NT2/D1 (cell line): ENCODE measurements at places on chromosomes 1 and 21.

DNA sequence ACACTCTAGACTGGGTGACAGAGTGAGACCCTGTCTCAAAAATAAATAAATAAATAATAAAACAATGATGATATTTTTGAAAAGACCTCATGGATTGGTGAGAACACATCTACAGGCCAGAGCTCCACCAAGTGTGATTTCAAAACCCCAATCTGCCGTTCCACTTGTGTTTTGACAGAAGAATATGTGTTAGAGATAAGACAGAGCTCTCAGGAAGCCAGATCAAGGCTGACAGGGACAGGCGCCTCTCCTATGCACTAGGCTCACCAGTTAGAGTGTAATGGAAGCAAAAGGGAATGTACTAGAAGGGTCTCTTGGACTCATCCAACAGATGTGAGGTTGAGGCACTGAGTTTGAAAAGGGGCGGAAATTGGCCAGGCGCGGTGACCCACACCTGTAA is 110.7 kb upstream of the ERRFI1 start:
- DNase-seq, result no peak

- DNase-seq, result no peak
Observed at GRCh38 chr1:18636596-18637508, 6.2 kb downstream of the PAX7 start.

GRCh38 chr1:78009836-78010235 is 5.1 kb downstream of the DNAJB4 start:
- DNase-seq, result no peak

GRCh38 chr1:71561729-71562128 is 480.9 kb upstream of the ZRANB2 start:
- DNase-seq, result no peak

GRCh38 chr1:93013145-93014065 is 52.1 kb upstream of the DIPK1A start:
- no peak for DNase-seq

DNA sequence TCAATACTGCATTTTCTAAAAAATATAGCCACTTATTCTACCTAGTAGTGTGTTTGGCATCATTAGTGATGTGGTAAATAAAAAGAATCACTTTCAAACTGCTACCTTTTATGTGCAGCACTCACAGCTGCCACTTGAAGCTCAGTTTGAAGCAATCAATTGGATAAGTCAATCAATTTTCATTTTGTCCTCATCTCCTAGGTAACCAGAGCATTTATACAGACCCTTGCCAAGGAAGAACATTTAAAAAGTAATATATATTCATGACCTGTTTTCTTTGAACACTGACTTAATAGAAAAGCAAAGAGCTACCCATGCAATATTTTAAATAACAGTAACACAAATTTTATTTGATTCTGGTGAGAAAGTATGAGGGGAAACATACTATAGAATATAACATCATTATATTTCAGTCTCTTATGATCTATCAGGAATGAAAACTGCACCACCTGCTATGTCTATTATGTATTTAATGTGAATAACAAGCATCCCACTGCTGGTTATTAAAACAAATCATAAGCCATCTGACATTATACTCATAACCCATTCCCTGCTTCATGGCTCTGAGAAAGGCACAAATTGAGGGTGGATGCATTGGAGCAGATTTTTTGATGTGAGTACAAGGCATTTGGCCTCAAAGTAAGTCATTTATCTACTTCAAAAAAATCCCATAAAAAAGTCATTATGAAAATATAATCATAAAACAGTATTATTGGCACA is 168.4 kb upstream of the C21orf91 start:
- no peak for DNase-seq

DNA sequence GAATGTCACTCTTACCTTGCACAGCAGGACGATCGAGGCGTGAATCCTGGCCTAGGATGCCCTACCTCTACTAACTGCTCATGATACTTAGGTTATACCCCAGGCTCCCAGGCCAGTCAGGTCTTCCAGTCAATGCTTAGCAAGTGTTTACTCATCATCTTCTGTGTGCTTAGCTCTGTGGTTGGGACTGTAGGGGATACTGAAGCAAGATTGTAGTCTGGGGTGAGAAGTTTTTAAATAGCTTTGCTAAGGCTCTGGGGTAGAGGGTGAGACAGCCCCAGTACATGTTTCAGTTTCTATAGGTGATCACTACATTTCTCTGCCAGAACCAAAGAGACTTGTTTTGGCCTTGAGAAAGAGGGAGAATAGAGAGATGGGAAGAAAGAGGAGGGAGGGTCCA is 250.8 kb upstream of the KIAA0040 start:
- DNase-seq, result no peak

- no peak for DNase-seq
Observed at GRCh38 chr1:60394436-60394835, 320.9 kb upstream of the C1orf87 start.

- no peak for DNase-seq
Observed at GRCh38 chr1:33273406-33273805, 17.1 kb downstream of the ZNF362 start.

DNA sequence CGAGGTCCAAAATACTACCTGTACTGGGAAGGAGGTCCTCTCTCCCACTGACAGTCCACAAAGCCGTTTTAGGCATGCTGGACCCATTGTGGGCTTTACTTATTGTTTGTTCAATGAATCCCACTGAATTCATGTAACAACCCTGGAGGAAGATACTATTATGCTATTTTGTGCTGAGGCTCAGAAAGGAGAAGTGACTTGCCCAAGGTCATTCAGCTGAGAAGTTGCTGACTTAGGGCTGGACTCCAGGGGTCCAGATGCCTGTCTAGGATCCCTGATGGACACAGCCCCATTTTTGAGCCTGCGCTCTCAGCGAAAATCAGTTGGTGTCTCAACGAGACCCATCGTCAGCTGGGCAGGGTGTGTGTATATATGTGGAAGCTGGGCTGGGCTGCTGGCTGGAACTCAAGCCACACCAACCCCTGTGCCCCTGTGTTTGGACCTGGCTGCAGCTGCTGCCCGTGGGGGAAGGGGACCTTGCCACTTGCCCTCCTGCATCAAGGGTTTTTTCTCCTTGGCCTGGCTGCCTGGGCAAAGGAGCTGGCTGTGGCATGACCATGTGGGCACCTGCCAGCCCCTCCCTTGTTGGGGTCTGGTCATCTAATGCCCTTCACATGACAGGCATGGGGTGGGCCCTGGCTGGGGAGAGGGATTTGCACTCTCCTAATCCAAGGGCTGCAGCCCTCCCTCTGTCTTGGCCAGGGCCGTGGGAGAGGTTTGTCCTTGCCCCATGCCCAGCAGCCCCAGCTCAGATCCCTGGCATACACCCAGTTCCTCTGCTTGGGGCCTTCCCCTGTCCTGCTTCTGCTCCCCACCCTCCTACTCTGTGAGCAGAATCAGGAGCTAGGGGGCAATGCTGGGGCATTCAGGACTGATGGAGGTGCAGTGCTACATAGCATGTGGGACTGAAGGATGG is 15.0 kb downstream of the KCNQ4 start:
- DNase-seq, result no peak

DNA sequence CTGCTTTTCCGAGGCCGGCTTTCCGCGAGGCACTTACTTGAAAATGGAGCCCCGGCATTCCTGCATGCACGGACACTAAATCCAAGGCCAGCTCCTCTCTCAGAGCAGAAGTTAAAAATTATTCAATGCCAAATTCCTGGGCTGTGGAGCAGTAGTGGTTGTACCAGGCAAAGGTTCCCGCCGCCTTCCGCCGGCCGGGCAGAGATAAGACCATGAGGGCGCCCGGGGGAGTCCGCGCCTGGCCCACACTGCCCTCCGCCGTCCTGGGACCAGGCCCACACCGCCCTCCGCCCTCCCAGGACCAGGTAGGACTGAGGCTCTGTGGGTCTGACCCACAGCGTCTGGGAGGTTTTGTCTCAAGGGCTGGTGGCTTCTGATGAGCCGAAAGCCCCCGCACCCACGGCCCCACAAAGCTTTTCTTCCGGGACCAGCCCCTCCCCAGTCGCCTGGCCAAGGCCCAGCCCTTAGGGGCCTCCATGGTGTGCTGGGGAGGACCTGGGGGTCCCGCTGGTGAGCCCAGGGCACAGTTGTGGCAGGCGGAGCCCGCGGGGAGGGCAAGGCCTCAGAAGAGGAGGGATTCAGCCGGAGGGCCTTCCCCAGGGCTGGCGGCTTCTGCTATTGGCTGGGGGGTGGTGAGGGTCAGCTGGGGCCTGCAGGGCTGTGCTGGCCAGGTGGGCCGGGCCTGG is 12.7 kb upstream of the C1orf159 start:
- no peak for DNase-seq

DNA sequence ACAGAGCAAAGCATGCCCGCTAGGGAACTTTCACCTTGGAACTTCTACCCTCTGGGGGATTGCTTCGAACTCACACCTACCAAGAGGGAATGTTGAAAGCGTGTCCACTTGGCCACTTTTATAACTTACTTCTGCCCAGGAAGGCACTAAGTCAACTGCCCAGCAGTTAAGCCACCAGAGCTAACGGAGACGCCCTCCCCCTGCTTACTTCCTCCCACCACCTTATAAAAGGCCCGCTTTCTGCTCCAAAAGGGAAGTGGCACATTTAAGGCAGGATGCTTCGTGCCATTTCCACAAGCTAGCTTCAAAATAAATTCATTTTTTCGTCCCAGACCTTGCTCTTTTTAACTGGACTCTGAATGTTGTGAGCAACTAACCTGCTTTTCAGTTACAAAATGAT is 3.2 kb upstream of the AK2 start:
- DNase-seq, result no peak

DNA sequence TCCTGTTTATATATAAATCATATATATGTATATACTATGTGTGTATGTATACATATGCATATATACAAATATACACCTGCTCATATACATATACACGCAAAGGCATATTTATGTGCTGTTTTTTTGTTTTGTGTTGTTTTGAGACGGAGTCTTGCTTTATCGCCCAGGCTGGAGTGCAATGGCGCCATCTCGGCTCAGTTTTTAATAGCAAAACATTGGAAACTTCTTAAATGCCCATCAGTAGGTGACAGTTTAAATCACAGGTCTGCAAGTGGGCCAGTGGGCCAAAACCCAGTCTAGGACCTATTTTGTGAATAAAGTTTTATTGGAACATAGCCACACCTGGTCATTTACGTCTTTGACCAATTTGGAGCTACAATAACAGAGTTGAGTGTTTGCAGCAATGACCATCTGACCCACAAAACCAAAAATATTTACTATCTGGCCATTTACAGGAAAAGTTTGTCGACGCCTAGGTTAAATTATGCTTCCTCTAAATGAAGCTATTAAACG is 132.3 kb downstream of the TOMM20 start:
- no peak for DNase-seq

DNA sequence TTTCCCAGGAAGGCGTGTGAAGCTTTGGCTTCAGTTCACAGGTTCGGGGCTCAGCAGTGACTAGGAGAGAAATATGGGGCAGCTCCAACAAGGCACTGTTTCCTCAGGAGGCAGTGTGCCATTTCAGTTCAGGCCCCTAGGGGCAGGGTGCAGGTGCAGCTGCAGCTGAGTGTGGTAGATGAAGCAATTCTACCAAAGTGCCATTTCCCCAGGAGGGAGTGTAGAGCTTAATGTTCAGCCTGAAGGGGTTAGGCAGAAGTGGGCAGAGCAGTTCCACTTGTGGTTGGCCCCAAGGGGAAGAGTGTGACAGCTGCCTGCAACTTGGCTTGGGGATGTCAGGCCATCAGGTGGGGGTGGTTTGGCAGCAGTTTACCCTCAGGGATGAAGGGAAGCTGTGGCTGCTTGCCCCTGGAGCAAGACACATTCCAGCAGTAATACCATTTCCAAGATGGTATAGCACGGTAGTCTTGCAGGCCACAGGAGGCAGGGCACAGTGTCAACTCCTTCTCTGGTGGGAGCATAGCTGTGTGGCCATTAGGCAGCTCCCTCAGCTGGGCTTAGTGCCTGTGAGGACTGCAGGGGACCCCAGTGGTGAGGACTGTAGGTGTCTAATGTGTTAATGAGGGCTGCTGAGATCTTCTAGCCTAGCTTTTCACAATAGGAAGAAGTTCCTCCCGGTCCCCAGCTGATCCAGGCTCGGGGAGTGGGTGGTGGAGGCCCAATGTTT is 34.7 kb downstream of the RGSL1 start:
- peak; percentile 27 for DNase-seq

GRCh38 chr1:3213730-3214129 is 144.7 kb downstream of the PRDM16 start:
- DNase-seq, result no peak

DNA sequence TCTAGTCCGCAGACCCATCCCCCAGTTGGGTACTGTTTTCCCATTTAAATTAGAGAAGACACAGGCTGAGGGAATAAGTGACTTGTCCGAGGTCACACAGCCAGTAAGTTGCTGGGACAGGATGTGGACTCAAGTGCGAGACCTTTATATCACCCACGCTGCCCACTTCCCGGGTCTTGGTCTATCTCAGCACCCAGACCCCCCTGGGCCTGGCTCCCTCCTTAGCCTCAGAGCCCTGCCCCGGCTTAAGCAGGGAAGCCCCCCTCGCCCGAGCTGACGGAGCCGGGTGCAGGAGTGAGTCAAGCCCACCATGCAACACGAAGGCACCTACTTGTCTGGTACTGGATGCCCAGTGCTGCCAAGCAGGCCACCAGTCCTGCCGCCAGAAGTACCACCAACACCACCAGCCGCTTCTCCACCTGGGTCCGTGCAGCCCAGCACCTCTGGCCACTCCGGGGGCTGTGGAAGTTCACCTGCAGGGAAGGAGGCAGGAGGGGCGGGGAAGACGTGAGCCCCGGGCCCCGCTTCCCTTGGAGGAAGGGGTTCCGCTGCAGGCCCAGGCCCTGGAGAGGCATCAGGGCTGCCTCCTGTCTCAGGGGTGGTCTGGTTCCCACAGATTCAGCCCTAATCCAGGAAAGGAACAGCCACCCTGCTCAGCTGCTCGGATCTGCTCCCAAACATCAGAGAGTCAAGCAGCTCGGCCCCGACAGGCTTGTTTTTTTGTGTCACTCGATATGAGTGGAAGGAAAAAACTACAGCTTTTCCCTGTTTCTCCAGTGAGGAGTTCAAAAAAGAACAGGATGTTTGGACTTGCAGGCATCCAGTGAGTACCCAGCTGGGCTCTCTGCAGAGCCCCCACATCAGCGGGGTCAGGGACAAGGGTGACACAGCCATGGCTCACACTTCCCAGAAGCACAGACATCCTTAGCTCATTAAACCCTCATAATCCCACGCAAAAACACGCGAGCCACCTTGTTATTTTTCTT is 11.1 kb downstream of the ECE1 start:
- no peak for DNase-seq

- DNase-seq, result no peak
Observed at GRCh38 chr1:95547005-95547404, 313.0 kb downstream of the RWDD3 start.
